ENCODE measurements at places on chromosomes 3 and 15.

- no peak overlapping the region for H3K4me3 ChIP-seq
- no peaks in the 10 kb centered on the region for H3K27me3 ChIP-seq
- H3K27ac ChIP-seq = peak overlapping the region; percentile 61
- DNase-seq = no peak
- peaks cover 26% of the 10 kb centered on the region for H3K4me1 ChIP-seq
Measured at GRCh38 chr3:8579096-8579495, 65.5 kb downstream of the SSUH2 start.

GRCh38 chr3:193906849-193907410 is 229.0 kb upstream of the HES1 start:
- no peak overlapping the region for H3K27ac ChIP-seq
- H3K27me3 ChIP-seq = no peaks in the 10 kb centered on the region
- H3K4me3 ChIP-seq = no peak overlapping the region
- peaks cover 19% of the 10 kb centered on the region for H3K4me1 ChIP-seq

GRCh38 chr3:60414011-60414410 is 837.2 kb downstream of the FHIT start:
- DNase-seq = no peak
- no peak overlapping the region for H3K27ac ChIP-seq
- no peaks in the 10 kb centered on the region for H3K27me3 ChIP-seq
- H3K36me3 ChIP-seq = no peaks in the 10 kb centered on the region
- H3K4me1 ChIP-seq = no peaks in the 10 kb centered on the region

DNA sequence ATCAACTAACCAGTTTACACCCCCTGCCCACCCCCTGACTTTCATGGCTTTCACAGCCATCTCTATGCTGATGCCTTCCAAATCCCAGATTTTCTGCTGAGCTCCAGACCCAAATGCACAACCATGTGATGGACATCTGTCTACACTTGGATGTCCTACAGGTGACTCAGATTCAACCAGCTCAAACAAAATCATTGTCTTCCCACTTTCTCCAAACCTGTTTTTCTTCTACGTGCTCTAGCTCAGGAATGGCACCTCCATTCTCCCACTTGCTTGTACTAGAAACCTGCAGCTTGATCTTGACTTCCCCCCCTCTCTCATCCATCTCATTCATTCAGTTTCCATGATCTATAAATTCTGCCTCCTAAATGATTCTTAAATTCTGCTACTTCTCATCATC is 34.1 kb upstream of the RARRES1 start:
- H3K4me3 ChIP-seq = no peak overlapping the region
- DNase-seq = no peak
- H3K4me1 ChIP-seq = peaks cover 14% of the 10 kb centered on the region
- no peak overlapping the region for H3K27ac ChIP-seq
- no peaks in the 10 kb centered on the region for H3K36me3 ChIP-seq
- no peaks in the 10 kb centered on the region for H3K27me3 ChIP-seq

- no peak for DNase-seq
- H3K4me3 ChIP-seq = no peak overlapping the region
- no peaks in the 10 kb centered on the region for H3K4me1 ChIP-seq
- H3K36me3 ChIP-seq = peaks cover 18% of the 10 kb centered on the region
- H3K27me3 ChIP-seq = no peaks in the 10 kb centered on the region
Measured at GRCh38 chr15:76274821-76275220, 36.4 kb downstream of the ETFA start.

DNA sequence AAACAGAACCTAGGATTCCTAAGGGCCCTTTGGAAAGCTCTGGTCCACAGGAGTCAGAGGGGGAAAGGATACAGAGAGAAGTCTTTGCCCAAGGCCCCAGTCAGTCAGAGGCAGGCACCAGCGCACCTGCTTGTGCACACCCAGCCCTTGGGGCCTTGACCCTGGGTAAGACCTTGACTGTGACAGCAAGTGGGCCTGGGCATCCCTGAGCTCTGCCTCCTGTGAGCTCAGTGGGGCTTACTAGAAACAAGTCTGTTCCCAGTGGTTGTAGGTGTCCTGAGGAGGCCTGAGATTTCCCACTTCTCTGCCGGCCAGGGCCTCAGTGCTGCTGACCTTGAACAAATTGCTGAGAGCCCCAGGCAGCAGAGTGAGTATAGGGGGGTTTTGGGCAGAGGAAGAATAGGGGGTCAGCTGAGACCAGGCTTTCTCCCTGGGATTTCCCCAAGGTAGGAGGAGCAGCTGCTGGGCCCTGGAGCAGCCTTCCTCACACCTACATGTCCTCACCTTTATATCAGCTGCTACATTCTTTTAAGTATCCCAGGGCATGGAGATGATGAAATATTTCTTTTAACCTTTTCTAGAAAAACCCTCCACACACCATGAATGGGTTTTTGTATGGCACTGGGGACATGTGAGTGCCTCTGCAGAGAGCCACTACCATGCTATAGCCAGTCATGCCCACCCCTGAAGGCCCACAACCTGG is 9.7 kb upstream of the DAG1 start:
- no peaks in the 10 kb centered on the region for H3K27me3 ChIP-seq
- no peak overlapping the region for H3K27ac ChIP-seq

DNA sequence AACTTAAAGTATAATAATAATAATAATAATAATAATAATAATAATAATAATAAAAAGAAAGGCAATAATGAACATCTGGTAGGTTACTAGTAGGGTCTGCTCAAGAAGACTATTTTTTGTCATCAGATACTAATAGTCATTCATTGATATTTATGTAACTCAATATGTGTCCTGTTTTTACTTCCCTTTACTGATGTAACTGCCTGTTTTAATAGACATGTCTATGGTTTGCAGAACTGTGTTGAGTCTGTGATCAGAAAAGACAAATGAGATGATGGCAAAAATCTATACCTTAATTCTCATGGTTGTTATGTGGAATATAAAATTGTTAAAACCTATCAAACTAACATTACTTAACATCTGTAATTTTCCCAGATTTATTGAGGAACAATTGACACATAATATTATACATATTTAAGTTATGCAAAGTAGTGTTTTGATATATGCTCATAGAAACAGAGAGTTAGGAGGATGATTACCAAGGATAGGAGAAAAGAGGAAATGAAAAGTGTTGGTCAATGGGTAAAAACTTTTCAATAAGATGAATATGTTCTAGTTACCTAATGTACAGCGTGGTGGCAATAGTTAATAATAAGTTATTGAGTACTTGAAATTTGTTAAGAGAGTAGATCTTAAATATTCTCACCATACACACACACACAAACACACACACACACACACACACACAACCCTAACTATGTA is 699.4 kb downstream of the ZPLD1 start:
- no peak overlapping the region for H3K4me3 ChIP-seq
- H3K27ac ChIP-seq = no peak overlapping the region
- no peaks in the 10 kb centered on the region for H3K36me3 ChIP-seq
- H3K27me3 ChIP-seq = no peaks in the 10 kb centered on the region
- no peak for DNase-seq

DNA sequence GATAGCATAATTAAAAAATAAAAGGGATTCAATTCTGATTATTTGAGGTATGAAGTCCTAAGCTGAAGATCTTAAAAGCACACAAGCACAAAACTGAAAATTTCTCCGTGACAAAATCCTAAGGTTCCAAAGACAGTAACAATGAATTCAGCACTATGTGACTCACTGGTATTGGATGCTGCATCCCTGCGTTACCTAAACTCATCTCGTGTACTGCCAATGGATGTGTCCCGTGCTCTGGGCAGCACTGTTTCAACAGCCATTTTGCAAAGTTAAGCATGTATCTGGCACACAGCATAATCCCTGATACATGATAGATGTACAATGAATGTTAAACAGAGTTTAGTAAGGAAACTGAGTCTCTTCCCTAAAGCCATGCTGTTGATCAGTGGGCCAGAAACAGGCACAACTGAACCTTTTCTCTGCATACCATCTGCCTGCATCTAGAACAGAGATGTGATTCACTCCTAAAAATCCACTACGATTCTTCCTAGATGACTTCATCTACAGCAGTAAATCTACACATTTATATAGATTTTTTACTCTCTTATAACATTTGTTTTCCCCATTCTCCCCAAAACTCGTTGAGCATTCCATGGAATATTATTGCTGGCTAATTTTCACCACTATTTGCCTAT is 14.3 kb downstream of the SUCLG2 start:
- H3K4me1 ChIP-seq = peaks cover 25% of the 10 kb centered on the region
- no peaks in the 10 kb centered on the region for H3K27me3 ChIP-seq
- no peak for DNase-seq
- no peak overlapping the region for H3K27ac ChIP-seq
- no peak overlapping the region for H3K4me3 ChIP-seq

DNA sequence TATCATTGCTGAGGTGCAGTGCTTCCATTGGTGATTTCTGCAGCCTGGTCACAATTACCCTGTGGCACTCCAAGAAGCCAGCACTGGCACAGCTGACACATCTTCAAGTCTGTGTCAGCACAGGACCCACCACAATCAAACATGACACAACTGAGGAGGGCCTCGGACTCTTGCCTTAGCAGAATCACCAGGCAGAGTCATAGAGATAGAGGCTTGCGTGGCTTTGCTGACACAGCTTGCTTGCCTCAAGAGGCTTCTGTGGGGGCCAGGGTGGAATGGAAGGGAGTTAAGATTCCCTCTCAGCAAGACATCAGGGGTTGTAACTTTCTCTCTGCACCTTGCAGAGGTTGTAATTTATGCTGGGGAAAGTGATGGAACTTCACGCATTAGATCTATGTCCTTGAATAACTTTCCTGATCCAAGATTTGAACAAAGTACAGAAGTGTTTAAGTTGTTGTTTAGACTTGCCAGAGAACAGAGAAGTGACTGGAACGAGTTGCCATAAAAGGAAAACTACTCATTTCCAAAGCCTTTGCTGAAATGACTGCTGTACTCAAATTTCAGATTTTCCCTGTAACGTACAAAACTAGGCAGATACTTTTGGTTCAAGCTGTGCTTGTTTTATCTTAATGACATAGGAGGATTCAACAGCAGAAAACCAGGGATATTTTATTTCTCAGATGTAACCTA is 170.7 kb downstream of the DIPK2A start:
- peak; percentile 3 for DNase-seq
- no peaks in the 10 kb centered on the region for H3K27me3 ChIP-seq
- no peaks in the 10 kb centered on the region for H3K4me1 ChIP-seq
- H3K4me3 ChIP-seq = peak overlapping the region; percentile 44
- peak overlapping the region; percentile 14 for H3K27ac ChIP-seq

DNA sequence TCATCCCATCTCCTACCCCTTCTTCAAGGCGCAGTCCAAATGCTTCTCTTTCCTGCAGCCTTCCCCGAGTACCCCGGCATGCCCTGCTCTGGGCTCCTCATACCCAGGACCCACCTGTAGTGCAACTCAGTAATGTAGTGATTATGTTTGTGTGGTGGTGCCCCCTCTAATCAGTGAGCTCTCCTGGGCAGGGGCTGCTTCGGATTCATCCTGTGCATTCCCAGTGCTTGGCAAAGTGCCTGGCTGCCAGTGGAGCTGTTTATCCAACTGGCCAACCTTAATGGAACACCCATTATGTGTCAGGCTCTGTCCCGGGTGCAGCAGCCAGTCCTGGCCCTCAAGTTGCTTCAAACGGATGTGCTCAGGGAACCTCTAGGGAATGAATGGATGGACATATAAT is 174.4 kb upstream of the LINGO1 start:
- H3K4me1 ChIP-seq = no peaks in the 10 kb centered on the region
- H3K4me3 ChIP-seq = no peak overlapping the region
- no peaks in the 10 kb centered on the region for H3K27me3 ChIP-seq
- no peak for DNase-seq
- H3K36me3 ChIP-seq = no peaks in the 10 kb centered on the region

All from thoracic aorta (tissue), 2 donors.